GM23338 (cell line): ENCODE measurements at places on chromosomes 2 and 18.

- DNase-seq = no peak
Observed at GRCh38 chr2:219575566-219576504, 3.7 kb downstream of the INHA start.

DNA sequence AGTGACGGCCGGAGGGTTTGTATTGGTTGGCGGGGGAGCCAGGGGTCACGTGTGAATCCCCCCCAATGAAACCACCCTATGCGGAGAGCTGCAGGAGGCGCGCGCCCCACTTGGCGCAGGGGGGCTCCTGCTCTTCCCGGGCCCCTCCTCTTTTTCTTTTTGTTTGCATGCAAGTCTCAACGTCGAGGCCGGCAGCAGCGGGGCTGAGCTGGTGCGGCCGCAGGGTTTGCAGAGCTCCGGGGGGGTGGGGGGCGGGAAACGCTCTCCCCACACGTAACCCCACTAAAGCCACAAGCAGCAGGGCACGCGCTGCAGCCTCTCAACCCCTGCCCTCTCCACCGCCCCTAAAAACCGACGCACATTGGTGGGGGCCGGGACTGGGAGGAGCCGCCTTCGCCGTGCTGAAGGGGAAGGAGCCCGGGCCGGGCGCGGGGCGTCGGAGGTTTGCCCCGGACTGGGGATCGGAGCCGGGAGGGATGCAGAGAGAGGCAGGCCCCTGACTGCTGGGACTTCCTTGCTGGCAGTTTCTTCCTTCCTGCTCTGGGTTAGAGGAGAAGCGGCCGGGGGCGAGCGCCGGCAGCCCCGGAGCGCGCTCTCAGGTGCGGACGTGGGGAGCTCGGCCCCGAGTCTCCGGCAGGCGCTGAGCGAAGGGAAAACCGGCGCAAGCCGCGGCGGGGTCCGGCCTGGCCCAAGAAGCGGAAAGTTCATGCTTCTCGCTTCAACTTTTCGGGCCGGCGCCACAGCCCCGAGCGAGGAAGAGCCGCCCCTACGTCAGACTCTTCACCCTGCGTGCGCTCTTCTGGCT, 864 bp downstream of the LBH start:
- peak; percentile 93 for DNase-seq

DNA sequence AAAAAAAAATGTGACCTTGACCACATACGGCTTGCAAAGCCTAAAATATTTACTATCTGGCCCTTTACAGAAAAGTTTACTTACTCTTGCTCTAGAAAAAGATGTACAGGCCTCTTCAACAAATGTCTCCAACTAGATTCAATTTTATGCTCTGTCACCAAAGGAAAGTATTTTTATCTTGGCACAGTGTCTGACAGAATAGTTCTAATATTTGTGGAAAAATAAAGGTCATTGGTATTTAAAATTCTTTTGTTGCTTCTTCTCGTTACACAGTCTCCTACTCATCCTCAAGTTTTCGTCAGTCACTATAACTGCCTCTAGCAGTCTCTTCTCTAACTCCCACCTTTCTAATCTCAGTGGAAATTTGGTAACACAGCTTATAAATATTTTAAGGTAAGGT, 1.4 kb downstream of the RBKS start:
- DNase-seq = no peak

- no peak for DNase-seq
Observed at GRCh38 chr2:211204456-211204855, 648.1 kb downstream of the CPS1 start.

DNA sequence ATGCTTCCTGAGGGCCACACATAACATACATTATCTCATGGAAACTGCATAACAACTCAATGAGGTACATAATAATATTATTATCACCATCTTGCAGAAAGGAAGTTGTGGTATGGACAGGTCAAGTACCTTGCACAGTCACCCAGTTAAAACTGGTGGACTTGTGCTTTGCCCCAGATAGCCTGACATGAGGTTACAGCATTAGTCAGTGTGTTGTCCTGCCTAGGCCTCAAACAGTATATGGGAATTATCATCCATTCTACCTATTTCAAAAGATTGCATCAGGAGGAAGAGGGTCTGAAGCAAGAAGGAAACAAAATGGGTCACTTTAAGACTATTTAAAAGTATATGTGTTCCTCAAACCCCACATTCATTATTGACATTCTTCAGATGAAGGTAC, 5.4 kb upstream of the ANTXR1 start:
- DNase-seq = no peak

DNA sequence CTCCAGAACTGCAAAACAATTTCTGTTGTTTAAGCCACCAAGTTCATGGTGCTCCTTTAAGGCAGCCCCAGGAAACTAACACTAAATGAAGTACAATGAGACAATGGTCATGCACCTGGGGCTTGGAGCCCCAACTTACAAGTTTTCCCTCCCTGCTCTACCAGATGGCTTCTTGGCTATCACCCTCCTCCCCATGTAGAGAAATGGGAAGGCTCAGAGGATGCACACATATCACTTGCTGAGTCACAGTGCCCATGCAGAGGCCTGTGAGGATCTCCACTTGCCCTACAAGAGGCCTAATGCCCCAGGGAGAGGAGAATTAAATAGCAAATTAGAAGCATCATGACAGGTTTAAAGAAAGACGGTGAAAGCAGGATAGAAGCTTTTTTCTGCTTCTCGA, 270.9 kb downstream of the TTC32 start:
- DNase-seq = no peak

DNA sequence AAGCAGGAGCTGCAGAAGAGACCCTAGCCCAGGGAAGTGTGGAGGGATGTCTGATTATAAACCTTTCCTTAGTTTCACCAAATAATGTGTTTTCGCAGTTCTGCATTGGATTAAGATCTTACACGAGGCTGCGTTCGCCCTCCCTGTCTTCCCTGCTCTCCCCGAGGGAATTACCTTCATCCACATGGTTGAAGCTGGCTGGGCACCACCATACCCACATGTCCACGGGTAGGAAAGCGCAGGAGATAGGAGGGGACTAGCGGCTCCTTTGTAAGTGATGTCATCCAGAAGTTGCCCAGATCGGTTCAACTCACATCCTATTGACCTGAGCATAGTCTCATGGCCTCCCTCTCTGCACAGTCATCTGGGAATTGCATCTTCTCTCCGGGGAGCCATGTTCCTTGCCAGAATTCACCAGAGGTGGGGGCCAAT, 1.1 kb downstream of the TTL start:
- peak; percentile 38 for DNase-seq

DNA sequence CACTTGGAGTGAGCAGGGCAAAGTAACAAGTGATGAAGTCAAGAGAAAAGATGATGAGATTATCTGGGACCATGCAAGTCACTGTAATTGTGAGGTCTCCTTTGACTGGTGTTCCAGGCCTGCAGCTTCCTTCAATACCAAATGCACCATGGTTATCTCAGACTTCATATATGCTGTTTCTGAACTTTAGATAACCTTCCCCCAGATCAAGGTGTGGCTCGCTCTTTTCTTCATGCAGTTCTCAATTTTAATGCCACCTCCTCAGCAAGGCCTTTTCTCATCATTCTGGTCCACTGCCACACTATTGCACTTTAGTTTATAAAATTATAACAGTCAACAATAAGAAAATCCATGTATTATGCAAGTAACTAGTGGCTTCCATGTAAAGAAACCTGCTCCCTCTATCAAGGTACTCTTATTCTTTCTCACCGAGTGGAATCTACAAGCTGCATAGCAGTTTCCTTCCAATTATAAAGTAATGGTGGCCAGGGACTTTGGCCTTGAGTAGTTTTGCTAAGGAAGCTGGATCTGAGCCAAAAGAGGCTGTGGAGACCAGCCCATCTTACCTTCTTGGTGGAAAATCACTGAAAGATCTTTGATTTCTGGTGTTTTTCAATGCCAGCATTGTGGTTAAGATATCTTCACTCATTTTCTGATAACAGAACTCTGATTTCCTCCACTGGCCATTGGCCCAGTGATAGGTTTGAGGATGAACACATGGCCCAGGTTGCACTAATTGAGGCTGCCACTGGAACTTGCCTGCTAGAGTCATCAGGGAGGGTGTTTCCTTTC, 113.6 kb downstream of the KCNE4 start:
- no peak for DNase-seq

GRCh38 chr2:165268754-165269153, 29.5 kb downstream of the SCN2A start:
- no peak for DNase-seq
